Neural crest cell (in vitro differentiated cells): ENCODE measurements at places on chromosomes 11 and 22. TPM values are rescaled to one million over a fixed set of nuclear protein-coding genes. Genes with fewer than 3 reads are reported as not detected.

- H3K4me3 ChIP-seq = no peak overlapping the region
- peaks cover 4% of the 10 kb centered on the region for H3K27me3 ChIP-seq
- no peak for DNase-seq
- H3K36me3 ChIP-seq = no peaks in the 10 kb centered on the region
Measured at GRCh38 chr22:44373234-44373633, 60.5 kb upstream of the SHISAL1 start.

DNA sequence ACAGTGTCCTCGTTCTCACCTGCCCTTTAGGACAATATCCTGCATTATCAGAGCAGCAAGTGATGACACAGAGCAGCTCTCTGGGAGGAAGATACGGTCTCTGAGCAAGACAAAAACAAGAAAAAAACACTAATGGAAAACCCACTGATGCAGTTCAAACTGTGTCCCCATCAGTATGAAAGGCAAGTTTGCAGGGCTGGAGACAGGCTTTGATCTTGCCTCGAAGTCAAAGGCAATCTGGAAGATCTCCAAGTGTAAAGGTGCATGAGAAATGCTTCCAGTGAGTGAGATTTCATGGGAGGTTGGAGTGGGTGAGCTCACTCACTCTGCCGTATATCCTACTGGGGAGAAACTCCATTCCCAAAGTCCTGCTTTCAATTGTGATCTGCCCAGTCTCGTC lies 157.5 kb downstream of the KIRREL3 start:
- H3K4me1 ChIP-seq = peaks cover 31% of the 10 kb centered on the region
- H3K27me3 ChIP-seq = no peaks in the 10 kb centered on the region
- DNase-seq = no peak
- H3K36me3 ChIP-seq = no peaks in the 10 kb centered on the region
- H3K4me3 ChIP-seq = no peak overlapping the region

GRCh38 chr11:8020244-8020597 lies 33.1 kb downstream of the EIF3F start:
- peak overlapping the region; percentile 68 for H3K4me3 ChIP-seq
- DNase-seq = no peak
- peaks cover 60% of the 10 kb centered on the region for H3K27me3 ChIP-seq

DNA sequence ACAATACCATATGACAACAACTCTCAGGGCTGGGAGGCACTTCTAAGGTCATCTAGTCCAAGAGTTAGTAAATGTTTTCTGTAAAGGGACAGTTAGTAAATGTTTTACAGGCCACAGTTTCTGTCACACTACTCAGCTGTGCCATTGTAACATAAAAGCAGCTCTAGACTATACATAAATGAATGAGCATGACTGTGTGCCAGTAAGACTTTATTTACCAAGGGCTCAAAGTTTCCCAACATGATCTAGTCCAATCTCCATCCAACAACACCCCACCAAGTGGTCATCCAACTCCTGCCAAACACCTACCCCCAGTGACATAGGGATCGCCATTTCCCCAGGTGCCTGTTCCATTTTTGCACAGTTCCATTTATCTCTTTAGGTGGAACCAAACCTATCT lies 12.1 kb downstream of the SERGEF start:
- H3K36me3 ChIP-seq = peaks cover 19% of the 10 kb centered on the region
- H3K27me3 ChIP-seq = no peaks in the 10 kb centered on the region
- no peak for DNase-seq
- H3K4me3 ChIP-seq = no peak overlapping the region

DNAJB7 gene
- not detected in 2 replicates for total RNA-seq

- no peak overlapping the region for H3K27ac ChIP-seq
- H3K36me3 ChIP-seq = no peaks in the 10 kb centered on the region
- peaks cover 41% of the 10 kb centered on the region for H3K27me3 ChIP-seq
- DNase-seq = no peak
- peaks cover 4% of the 10 kb centered on the region for H3K4me1 ChIP-seq
- H3K4me3 ChIP-seq = no peak overlapping the region
Measured at GRCh38 chr22:38946771-38947170, 10.6 kb upstream of the APOBEC3A start.

DNA sequence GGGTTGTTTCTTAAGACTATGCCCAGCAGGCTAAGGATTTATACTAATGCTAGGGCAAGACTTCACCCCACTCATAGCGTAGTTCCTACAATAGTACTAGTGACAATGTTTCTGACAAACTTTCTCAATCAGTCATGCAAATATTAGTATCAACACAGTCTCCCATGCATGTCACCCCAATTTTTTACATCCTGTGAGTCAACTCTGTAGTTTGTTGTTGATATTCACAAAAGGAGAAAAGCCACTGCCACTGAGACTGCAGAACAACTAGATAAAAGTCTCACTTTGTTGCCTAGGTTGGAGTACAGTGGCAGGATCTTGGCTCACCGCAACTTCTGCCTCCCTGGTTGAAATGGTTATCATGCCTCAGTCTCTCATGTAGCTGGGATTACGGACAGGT lies 155.2 kb downstream of the RBFOX2 start:
- H3K36me3 ChIP-seq = peaks cover 3% of the 10 kb centered on the region
- H3K27ac ChIP-seq = no peak overlapping the region
- H3K4me1 ChIP-seq = peaks cover 9% of the 10 kb centered on the region
- no peaks in the 10 kb centered on the region for H3K27me3 ChIP-seq
- H3K4me3 ChIP-seq = no peak overlapping the region

DNA sequence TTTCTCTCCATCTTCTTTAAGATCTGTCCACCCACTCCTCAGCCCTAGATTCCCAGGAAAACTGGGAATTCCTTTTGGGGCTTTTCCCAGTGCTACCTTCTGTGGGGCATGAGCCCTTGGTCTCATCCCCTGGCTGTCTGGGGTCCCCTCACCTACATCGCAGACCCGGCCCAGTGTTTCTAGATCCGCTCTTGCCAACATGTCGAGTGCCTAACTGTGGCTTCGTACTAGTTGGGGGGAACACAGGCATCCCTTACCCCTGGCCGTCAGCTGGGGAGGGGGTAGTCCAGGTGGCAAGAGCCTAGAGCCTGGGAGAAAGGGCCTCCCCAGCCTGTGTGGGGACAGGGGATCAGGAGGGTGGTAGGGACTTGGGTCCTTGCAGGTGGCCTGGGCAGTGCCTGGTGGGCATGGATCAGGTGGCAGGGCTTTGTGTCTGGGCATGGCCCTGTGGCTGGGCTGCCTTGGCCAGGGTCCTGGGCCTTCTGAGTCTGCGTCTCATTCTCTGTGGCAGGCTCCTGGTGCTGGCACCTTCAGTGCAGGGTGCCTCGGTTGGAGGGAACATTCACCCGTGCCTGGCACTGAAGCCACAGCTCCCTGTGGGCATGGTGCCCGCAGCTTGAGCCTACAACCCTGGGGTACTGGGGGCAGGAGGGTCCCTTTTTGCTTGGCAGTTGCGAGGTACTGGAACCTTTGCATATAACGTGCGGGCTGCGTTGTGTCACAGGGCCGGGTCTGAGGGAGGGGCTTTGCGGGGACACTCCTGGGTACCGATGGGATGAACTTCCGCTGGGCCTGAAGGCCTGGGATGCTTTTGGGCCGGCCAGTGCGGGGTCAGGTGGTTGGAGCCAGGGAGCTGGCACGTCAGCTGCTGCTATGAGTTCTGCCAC lies 4.1 kb downstream of the KCNQ1 start:
- no peak for DNase-seq
- H3K27ac ChIP-seq = no peak overlapping the region
- H3K27me3 ChIP-seq = peaks cover 57% of the 10 kb centered on the region
- no peak overlapping the region for H3K4me3 ChIP-seq
- H3K36me3 ChIP-seq = no peaks in the 10 kb centered on the region
- H3K4me1 ChIP-seq = no peaks in the 10 kb centered on the region

DNA sequence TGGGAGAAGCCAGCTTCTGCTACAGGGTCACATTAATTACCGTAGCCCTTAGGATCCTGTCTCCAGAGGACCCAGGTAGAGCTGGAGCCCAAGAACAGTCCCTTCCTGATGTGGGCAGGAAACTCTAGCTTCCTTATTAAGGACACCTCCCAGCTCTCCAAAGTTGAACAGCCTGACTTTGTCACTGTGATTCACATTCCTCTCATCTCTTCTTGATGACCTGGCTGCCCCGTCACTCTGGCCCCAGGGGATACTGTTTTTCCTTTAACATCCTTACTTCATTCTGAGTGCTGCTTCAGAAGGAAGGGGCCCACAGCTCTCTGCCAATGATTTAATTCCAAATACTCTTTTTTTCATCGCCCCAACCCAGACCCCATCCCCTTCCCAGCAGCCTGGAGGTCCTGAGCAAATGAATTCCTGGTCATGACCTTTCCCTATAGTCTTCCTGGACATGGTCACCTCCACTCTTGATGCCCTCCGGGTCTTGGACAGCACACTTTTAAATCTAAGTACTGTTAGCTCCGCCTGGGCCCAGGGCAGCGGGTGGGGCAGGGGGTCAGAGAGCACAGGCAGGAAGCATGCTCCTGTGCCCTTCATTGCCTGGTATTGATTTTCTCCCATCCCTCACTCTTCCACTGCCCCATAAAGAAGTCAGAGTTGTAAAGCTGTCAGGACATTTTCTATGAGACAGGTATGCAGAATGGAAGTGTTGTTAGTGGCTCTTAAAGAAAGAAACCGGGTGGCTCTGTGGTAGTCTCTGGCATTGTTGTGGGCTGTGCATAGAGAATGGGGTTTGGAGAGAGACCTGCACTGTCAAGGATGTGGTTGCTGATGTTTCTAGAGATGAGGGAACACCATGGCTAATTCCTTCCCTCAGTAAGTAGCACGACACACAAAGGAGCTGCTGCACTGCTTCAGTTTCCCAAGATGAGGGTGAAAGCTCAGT lies 22.3 kb upstream of the SPON1 start:
- peak overlapping the region; percentile 6 for H3K27ac ChIP-seq
- H3K4me1 ChIP-seq = peaks cover 20% of the 10 kb centered on the region
- peaks cover 4% of the 10 kb centered on the region for H3K27me3 ChIP-seq
- H3K36me3 ChIP-seq = no peaks in the 10 kb centered on the region
- no peak overlapping the region for H3K4me3 ChIP-seq

LRRN4CL gene
- 1.6 and 1.8 TPM in 2 replicates for total RNA-seq

GRCh38 chr11:31641477-31642062 lies 132.0 kb downstream of the ELP4 start:
- peak; percentile 40 for DNase-seq
- no peaks in the 10 kb centered on the region for H3K27me3 ChIP-seq
- H3K27ac ChIP-seq = no peak overlapping the region
- H3K4me1 ChIP-seq = peaks cover 5% of the 10 kb centered on the region
- no peak overlapping the region for H3K4me3 ChIP-seq
- H3K36me3 ChIP-seq = no peaks in the 10 kb centered on the region

PARVA gene
- total RNA-seq = 36.2 and 40.0 TPM in 2 replicates

CHCHD10 gene
- total RNA-seq = 35.8 and 38.8 TPM in 2 replicates

GRCh38 chr11:46377290-46377689 lies 4.2 kb upstream of the MDK start:
- no peak overlapping the region for H3K27ac ChIP-seq
- peak overlapping the region; percentile 34 for H3K4me3 ChIP-seq
- peaks cover 11% of the 10 kb centered on the region for H3K4me1 ChIP-seq
- H3K27me3 ChIP-seq = peaks cover 2% of the 10 kb centered on the region
- H3K36me3 ChIP-seq = no peaks in the 10 kb centered on the region
- no peak for DNase-seq

- DNase-seq = no peak
- peak overlapping the region; percentile 58 for H3K4me3 ChIP-seq
- peaks cover 78% of the 10 kb centered on the region for H3K27me3 ChIP-seq
Measured at GRCh38 chr22:49671331-49672013, 156.2 kb downstream of the BRD1 start.

- no peak overlapping the region for H3K27ac ChIP-seq
- no peaks in the 10 kb centered on the region for H3K36me3 ChIP-seq
- no peak for DNase-seq
Measured at GRCh38 chr11:91239359-91239758, 985.3 kb upstream of the FAT3 start.

- H3K27ac ChIP-seq = no peak overlapping the region
- H3K4me1 ChIP-seq = peaks cover 13% of the 10 kb centered on the region
- H3K27me3 ChIP-seq = peaks cover 4% of the 10 kb centered on the region
- H3K4me3 ChIP-seq = no peak overlapping the region
Measured at GRCh38 chr22:23833911-23834317, 4.9 kb downstream of the DERL3 start.

DNA sequence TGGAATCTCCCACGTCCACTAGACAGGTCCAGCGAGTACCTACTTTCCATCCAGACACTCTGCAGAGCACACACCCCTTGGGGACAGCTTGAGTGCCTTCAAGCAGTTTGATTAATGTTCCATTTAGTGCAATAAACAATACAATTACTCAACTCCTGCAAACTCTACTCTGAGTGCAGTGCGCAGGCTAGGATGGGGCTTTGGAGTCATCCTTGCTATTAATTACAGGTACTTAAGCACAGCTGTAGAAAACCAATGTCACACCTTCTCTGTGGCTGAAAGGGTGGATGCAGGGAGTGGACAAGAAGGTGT lies 82.6 kb downstream of the MN1 start:
- H3K36me3 ChIP-seq = no peaks in the 10 kb centered on the region
- H3K27ac ChIP-seq = no peak overlapping the region
- no peak overlapping the region for H3K4me3 ChIP-seq
- DNase-seq = no peak

- no peak overlapping the region for H3K27ac ChIP-seq
- H3K36me3 ChIP-seq = no peaks in the 10 kb centered on the region
- H3K4me1 ChIP-seq = peaks cover 12% of the 10 kb centered on the region
- H3K27me3 ChIP-seq = no peaks in the 10 kb centered on the region
- H3K4me3 ChIP-seq = no peak overlapping the region
Measured at GRCh38 chr11:76371170-76371569, 9.8 kb downstream of the THAP12 start.

GAL gene
- total RNA-seq = 1.1 and 1.8 TPM in 2 replicates

CDC45 gene
- 47.1 and 49.8 TPM in 2 replicates for total RNA-seq
